ENCODE measurements at places on chromosomes 2 and 18.

DNA sequence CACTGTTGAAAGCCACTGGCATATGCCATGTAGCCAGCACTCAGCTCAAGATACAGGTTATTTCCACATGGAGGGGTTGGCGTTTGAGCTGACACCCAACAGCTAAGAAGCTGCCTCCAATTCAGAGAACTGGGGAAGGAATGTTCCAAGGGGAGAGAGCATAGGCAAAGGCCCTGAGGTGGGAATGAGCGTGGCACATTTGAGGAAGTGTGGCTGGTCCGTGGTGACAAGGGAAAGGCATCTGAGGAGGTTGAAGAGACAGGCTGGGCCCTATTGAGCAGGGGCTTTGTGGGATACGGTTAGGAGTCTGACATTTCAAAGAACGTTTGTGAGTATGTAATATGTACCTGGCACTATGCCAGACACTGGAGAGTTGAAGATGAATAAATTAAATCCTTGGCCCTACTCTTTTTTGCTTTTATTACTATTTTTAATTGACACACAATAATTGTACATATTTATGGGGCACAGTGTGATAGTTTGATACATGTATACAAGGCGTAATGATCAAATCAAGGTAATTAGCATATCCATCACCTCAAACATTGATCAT lies 27.6 kb upstream of the TMBIM1 start:
- DNase-seq, result no peak

DNA sequence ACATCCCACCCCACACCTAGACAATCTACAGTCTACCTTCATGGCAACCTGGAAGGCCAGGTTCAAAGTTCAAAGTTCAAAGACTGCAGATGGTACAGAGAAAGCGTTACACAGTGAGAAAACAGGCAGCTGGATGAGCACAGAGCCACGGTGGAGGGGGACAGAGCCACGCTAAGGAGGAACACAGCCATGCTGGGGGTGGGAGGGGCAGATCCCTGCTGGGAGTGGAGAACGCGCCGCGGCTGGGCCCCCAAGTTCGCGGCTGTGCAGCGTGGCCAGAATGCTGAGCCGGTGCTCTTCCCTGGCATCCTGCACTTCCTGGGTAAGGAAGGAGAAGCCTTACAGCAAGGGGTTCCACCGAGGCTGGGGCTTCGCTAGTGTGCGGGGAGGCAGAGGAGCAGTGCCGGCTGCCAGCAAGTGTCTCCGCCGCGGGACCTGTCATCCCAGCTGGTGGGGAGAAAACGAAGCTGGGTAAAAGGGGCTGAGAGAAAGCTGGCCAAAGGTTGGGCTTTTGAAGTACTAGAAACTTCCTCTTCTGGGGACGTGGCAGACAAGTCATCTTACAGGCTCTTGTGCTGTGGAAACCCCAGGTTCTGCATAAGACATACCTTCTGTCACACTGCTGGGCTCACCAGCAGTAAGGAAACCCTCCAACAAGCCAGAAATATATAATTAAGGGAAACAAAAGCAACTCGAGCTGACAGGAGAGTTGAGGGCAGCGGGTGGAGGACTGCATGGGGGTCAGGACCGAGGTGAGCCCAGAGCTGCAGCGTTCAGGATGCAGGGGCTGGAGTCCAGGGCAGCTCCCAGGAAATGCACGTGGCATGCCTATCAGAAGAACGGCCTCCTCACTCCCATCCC lies 115.5 kb downstream of the HDAC4 start:
- DNase-seq, result no peak

DNA sequence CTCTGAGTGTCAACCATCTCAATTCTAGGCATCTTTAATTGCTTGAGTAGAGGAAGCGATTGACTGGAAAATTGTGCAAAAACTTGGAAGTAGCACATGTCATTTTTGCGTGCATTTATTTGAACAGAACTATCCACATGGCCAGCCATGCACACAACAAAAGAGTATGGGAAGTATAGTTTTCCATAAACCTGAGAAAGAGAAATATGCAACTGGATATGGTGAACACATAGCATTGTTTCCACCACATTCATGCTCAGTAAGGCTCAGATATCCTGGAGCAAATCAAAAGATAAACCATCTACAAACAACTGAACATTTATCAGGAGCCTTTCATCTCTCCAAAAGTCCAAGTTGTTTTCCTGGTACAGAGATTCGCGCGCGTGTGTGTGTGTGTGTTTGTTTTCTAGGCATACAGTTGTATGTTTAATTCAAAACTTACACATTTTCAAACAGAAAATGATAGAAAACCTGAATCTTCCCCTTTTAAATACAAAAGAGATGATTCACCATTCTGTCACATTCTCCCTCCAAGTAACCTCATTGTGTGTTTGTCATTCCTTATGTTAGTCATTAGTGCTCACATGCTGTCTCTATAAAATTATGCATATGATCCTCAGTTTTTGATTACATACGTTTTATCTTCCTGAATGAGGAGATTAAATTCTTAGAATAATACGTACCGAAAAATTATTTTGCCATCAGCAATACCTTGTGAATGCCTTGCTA lies 780.4 kb upstream of the NRXN1 start:
- no peak for DNase-seq

DNA sequence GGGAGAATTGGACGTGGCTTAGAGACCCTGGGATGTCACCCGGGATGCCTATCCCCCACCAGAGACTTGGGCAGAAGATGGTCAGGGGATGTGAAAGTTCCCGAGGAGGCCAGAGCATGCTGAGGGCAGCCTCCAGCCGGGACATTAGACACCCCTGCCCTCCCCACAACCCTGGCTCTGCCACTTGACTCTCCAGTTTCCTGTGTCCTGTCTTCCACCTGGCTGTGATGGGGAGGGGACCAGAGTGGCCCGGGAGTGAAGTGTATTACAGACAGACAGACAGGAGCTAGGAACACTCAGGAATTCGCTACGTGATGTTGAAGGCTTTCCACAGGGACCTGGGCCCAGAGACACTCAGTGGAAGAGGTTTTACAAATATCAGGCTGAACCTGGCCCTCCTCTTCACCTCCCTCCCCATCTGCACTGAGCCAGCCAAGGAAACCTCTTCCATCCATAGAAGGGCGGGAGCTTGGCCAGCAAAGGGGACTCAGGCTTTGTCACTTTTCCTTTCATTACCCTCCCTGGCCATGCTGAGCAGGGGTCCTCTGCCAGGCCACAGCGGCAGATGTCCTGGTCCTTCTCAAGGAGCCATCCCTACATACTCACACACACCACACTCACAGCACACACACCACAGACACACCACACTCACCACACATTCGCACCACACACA lies 60.7 kb downstream of the SDC1 start:
- DNase-seq, result peak; percentile 45

DNA sequence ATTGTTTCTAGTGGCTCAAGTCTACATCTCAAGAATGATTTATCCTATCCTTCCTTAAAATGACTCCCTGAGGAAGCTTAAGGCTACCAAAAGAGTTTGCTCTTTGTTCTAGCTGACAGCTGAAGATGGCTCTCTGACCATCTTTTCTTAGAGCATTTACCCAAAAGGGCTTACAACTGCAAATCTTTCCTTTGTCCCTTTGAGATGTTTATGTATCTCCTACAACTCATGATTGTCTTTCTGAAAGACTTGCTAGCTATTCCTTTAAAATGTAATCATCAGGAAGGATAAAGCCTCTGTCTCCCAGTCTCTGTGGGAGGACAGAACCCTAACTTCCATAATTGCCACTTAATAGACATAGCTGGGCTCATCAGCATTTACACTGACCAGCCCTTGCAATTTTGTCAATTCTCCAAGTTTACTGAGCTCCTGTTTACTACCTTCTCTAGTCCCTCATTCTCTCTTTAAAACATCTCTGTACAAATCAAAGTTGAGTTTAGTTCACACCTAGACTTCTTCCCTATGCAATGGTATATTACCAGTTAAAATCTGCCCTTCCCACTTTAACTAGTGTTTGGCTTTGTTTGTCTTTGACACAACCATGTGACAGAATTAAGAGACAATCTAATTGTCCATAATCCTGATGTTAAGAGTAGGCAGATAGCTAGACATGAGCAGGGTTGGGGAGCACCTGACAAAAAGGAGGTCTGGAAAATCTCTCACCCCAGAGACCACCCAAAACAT lies 188.2 kb downstream of the PTH2R start:
- DNase-seq, result no peak

DNA sequence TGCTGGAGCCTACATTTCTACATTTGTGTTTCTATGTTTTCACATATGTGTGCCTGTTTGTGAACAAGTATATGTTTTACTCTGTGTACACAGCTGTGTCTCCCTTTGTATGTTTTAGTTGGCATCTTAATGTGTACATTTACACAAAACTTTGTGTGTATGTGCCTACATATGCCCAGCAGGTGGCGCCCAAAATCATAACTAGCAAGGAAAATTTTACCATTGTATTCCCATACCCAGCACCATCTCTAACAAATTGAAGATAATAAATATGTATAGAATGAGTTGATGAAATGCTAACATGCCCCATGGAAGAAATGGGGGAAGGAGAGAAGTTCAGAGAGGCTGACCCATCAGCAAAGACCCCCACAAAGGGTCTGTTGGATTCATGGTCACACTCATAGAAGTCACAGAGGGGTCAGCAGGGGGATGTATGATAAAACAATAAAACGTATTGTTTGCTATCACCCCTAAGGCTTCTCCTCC lies 48.1 kb downstream of the PKDCC start:
- DNase-seq, result peak; percentile 78

- no peak for DNase-seq
Measured at GRCh38 chr18:55465313-55465712, 122.7 kb downstream of the TCF4 start.

- no peak for DNase-seq
Measured at GRCh38 chr2:41724465-41724864, 323.4 kb upstream of the PKDCC start.

Measured in RPMI8226 (cell line).